ENCODE measurements at places on chromosomes 16 and 17.
A peak's percentile ranks its signal among the peaks of the same experiment; 100 is the strongest.

- no peak for DNase-seq
These were observed 53.0 kb downstream of the IQCK start for GRCh38 chr16:19771040-19771439.

DNA sequence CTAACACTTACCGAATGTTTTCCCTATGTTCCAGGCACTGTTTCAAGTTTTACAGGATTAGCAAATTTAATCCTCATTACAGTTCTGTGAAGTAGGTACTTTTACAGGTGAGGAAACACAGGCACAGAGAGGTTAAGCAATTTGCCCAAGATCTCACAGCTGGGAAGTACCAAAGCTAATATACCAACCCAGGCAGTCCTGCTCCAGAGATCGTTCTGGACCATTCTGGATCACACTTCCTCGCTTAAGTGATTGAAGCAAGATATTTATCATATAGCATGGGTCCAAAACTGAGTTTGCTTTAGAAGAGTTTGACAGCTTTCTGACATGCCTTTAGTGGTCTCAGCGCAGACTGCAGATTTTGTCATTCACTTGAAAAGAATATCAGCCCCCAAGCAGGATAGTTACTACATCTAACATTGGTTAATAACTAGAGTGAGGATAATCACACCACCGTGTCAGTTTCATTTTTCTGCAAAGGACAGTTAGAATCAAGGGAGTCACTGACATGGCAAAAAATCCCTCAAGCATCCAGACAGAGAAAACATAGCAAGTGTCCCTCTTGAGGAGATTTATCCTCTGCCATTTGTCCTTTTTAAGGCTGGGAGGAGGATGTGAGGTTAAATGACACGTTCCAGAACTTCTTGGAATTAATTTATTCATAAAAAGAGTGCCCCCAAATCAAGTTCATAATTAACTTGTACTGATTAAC, 5.1 kb downstream of the HS3ST3B1 start:
- DNase-seq = no peak

DNA sequence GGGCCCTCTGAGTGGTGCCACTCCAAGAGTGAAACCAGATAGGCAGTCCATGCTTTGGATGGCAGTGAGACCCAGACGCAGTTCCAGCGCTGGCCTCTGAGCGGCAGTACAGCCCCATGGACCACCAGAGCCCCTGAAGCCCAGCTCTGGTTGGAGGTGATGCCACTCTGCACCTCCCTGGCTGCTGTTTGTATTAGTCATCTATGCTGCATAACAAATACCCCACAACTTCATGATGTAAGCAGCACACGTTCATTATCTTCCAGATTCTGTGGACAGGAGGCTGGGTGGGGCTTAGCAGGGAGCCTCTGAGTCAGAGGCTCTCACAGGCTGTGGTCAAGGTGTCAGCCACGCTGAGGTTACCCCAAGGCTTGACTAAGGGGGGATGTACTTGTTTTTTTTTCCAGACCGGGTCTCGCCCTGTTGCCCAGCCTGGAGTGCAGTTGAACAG, 5.1 kb upstream of the NME4 start:
- peak; percentile 80 for DNase-seq

- peak; percentile 57 for DNase-seq
These were observed 4.0 kb downstream of the MAFG start for GRCh38 chr17:81923302-81924260.

DNA sequence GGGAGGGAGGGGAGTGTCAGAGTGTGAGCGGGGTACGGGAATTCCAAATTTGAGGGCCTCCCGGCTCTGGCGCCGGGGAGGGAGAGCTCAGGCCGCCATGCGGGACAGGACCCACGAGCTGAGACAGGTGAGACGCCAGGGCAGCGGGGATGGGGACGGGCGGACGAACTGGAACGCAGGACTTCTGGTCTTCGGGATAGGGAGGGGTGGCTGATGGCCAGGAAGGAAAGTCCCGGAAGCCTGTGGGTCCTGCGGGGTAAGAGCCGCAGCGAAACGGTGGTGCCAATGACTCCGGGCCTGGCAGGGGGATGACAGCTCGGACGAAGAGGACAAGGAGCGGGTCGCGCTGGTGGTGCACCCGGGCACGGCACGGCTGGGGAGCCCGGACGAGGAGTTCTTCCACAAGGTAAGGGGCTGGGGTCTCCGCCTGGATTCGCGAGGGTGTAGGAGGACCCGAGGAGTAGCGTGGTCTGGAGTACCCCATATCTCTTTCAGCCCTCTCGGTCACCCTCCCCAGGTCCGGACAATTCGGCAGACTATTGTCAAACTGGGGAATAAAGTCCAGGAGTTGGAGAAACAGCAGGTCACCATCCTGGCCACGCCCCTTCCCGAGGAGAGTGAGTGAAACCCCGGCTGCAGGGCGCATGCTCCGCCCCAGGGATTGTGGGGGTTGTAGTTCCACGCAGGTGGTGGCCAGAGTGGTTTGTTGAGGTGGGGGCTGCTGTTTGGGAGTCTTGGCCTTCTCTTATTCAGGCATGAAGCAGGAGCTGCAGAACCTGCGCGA, 543 bp downstream of the STX4 start:
- DNase-seq = peak; percentile 88

DNA sequence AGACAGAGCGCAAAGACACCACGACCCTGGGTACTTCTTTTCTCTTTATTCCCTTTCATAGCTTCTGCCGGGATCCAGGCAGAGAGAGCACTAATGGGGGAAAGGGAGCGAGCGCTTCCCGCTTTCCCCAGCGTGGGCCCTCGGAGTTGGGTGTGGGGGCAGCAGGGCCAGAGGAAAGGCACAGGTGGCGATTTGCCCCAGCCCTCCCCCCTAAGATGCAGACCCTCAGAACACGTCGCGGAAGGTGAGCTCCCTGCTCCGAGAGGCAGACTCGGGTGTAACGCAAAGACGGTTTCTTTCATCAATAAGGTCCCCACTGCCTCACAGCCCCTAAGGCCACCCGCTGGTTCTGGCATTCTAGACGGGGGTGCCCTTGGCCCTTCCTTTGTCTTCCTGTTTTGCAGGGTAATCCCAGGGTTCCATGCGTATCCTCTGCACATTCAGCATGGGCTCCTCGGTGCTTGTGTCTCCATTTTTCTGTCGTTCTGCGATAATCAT, 570 bp upstream of the NME3 start:
- DNase-seq = no peak

DNA sequence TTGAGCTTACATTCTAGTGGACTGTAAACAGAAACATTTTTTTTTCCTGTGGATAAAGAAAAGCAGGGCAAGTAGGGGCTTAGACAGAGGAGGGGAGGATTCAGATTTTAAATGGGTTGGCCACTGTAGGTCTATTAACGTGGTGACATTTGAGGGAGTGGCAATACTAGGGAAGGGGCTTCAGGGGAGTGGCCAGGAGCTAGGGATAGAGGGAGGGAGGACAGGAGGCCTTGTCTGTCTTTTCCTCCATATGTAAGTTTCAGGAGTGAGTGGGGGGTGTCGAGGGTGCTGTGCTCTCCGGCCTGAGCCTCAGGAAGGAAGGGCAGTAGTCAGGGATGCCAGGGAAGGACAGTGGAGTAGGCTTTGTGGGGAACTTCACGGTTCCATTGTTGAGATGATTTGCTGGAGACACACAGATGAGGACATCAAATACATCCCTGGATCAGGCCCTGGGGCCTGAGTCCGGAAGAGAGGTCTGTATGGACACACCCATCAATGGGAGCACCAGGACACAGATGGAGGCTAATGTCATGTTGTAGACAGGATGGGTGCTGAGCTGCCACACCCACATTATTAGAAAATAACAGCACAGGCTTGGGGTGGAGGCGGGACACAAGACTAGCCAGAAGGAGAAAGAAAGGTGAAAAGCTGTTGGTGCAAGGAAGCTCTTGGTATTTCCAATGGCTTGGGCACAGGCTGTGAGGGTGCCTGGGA, 6.5 kb upstream of the HBM start:
- DNase-seq = no peak

- DNase-seq = no peak
These were observed 233.4 kb upstream of the HSBP1 start for GRCh38 chr16:83574388-83574787.

- DNase-seq = no peak
These were observed 109.0 kb downstream of the SYCE1L start for GRCh38 chr16:77308163-77308561.

GRCh38 chr17:75001915-75002843, 10.3 kb upstream of the MRPL58 start:
- DNase-seq = no peak

DNA sequence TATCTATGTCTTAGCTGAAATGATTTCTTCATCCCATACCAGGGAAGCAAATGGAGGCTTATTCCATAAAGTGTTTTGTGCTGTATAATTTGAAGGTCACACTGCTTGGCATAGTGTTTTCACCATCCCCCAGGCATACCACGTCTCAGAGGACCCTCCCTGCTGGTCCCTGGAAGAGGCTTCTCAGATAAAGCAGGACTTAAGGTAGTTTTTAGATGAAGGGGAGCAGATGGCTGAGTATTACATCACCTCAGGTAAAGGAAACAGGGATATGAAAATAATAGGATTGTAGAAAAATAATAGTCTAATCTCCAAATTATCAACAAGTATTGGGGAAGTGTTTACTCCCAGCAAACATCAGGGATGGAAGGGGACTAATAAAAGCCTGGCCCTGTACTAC, 7.3 kb upstream of the SMG1 start:
- DNase-seq = no peak

- no peak for DNase-seq
These were observed 57.2 kb upstream of the CACNG3 start for GRCh38 chr16:24198807-24199533.

- DNase-seq = peak; percentile 27
These were observed 66.9 kb downstream of the RNF213 start for GRCh38 chr17:80327518-80327917.

GRCh38 chr17:67273900-67274299, 28.9 kb upstream of the HELZ start:
- no peak for DNase-seq

GRCh38 chr17:35238821-35239220, 4.1 kb upstream of the SLFN5 start:
- DNase-seq = no peak

DNA sequence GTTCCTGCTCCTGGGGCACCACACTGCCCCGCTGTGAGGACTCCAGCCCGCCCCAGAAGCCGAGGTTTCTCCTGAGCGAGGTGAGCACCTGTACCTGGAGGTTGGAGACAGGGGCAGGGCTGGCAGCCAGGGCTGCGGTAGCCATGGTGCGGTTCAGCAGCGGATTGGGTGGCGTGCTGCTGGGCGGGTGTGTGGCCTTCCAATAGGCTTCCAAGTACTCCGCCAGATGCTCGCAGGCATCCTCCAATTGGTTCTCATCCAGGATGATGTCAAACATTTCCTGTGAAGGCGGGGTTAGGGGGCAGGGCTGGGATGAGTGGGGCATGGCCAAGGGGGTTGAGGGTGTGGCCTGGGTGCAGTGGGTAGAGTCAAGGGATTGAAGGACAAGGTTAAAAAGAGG, 11.3 kb upstream of the ARL5C start:
- no peak for DNase-seq

- DNase-seq = no peak
These were observed 141.4 kb downstream of the SOCS1 start for GRCh38 chr16:11114366-11115164.

GRCh38 chr17:57121308-57122042, 36.4 kb downstream of the AKAP1 start:
- DNase-seq = no peak

DNA sequence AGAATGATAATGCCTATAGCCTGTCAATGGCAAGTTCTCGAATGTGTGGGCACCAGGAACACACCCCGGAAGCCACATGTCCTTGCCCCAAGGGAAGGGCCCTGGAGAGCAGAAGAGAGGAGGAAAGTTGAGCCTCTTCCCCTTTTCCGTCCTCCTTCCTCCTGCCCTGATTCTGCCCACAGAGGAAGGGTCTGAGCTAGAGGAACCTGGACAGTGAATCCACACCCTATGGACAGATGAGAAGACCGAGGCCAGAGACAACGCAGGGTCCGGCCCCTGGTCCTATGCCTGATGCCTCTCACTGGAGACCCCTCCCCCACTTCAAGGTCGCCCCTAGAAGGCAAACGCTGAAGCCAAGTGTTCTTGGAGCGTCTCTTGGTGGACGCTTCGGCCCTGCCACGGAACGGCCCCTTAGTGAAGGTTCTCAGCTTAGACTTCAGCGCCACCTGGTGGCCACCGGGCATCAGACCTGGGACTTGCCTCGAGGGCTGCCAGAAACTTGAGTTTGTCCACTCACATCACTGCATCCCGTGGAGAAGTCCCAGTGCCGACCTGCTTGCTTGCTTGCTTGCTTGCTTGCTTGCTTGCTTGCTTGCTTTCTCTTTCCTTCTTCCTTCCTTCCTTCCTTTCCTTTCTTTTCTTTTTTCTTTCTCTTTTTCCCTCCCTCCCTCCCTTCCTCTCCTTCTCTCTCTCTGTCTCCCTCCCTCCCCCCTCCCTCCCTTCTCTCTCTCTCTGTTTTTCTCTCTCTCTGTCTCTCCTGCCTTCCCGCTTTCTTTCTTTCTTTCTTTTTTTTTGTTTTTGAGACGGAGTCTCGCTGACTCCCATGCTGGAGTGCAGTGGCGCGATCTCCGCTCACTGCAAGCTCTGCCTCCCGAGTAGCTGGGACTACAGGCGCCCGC, 20.6 kb upstream of the SPNS3 start:
- peak; percentile 84 for DNase-seq

Measured in CD4-positive, alpha-beta T cell treated with Interleukin-15 for 1 hour (primary cell).